ENCODE measurements at places on chromosomes 5 and 9.

DNA sequence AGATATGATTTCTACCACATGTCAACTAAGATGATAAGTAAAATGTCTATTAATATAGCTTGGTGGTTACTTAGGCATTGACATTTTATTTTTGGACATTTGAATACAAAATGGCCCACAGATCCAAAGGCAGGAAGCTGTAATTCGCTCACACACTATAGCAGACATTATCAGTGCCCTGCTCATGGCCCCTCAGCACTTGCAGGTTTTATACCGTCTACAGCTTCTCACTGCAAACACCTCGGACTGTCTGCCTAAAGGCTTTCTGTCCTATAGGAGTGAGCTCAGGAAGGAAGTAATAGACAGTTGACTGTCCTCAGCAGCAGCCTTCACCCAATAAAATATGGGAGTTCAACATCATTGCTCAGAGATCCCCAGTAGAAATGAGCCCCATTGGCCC lies 140.8 kb upstream of the RASA1 start:
- H3K4me1 ChIP-seq = peaks cover 11% of the 10 kb centered on the region
- no peaks in the 10 kb centered on the region for H3K36me3 ChIP-seq
- no peak overlapping the region for H3K4me3 ChIP-seq
- no peak overlapping the region for H3K27ac ChIP-seq
- no peak for DNase-seq
- no peaks in the 10 kb centered on the region for H3K27me3 ChIP-seq

- H3K4me3 ChIP-seq = no peak overlapping the region
- H3K27me3 ChIP-seq = peaks cover 5% of the 10 kb centered on the region
- DNase-seq = no peak
Measured at GRCh38 chr9:130474106-130474505, 29.3 kb downstream of the ASS1 start.

GRCh38 chr5:3032513-3032912 lies 281.0 kb upstream of the IRX2 start:
- no peak overlapping the region for H3K4me3 ChIP-seq
- no peaks in the 10 kb centered on the region for H3K27me3 ChIP-seq
- no peaks in the 10 kb centered on the region for H3K4me1 ChIP-seq
- H3K27ac ChIP-seq = no peak overlapping the region

DNA sequence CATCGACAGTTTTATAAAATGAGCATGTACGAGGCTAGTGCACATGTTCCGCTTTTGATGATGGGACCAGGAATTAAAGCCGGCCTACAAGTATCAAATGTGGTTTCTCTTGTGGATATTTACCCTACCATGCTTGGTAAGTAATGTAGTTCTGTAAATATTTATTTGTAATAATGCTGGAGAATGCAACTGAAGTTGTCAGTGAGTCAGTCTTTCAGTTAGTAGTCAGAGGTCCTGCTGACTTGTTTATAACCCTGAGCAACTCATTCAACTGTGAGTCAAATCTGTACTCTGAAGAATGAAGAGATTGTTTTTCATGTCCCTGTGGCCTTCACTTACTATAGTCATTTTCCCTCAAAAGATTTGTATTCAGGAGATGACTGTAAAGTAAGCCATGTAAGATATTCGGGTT lies 28.4 kb upstream of the GPR150 start:
- H3K4me1 ChIP-seq = peaks cover 17% of the 10 kb centered on the region
- no peak overlapping the region for H3K27ac ChIP-seq
- H3K4me3 ChIP-seq = no peak overlapping the region
- no peaks in the 10 kb centered on the region for H3K36me3 ChIP-seq
- no peaks in the 10 kb centered on the region for H3K27me3 ChIP-seq

DNA sequence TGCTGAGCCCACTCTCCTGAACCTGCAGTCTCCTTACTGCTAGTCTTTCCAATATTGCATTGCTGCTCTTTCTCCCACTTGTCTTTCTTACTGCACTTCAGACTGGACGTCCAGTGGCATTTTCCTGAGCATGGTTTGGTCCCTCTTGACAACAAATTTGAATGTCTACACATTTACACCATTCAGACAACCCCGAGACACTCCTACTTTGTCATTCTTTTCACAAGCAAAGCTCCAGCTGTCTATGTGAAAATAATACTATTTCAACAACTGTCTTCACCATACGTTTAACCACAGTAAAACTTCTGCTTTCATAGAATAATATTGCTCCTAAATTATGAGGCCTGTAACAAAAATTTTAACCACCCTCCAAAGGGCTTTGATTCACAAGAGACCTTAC lies 10.4 kb upstream of the APTX start:
- no peak overlapping the region for H3K4me3 ChIP-seq
- no peaks in the 10 kb centered on the region for H3K27me3 ChIP-seq
- H3K4me1 ChIP-seq = no peaks in the 10 kb centered on the region
- no peak for DNase-seq
- H3K27ac ChIP-seq = no peak overlapping the region

DNA sequence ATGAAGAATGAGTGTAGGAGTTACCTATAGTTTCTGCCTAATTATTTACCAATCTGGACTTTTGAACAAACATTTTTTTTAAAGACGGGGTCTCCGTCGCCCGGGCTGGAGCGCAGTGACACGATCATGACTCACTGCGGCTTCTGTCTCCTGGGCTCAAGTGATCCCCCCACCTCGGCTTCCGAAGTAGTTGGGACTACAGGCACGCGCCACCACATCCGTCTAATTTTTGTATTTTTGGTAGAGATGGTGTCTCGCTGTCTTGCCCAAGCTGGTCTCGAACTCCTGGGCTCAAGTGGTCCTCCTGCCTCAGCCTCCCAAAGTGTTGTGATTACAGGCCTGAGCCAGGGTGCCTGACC lies 1.5 kb downstream of the CTNNA1 start:
- no peak for DNase-seq
- H3K4me3 ChIP-seq = no peak overlapping the region
- H3K36me3 ChIP-seq = no peaks in the 10 kb centered on the region
- no peaks in the 10 kb centered on the region for H3K27me3 ChIP-seq

DNA sequence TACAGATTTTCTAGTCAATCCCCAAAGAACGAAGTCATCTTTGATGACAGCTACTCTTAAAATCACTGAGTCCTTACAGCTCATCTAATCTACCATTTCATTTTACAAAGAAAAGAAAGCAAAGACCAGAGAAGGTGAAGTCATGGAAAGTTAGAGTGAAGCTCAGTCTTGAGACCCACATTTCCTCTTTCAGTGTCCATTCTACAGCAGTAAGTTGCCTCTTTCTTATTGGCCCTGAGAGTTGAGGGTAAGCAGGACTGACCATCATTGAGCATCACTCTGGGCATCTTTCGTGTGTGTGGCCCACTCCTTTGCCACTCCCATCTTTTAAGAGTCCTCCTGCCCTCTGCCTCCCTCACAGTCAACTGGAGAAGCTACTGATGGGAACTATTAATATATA lies 251.8 kb upstream of the NR4A3 start:
- no peaks in the 10 kb centered on the region for H3K36me3 ChIP-seq
- no peak for DNase-seq
- no peaks in the 10 kb centered on the region for H3K4me1 ChIP-seq
- H3K27ac ChIP-seq = no peak overlapping the region
- no peak overlapping the region for H3K4me3 ChIP-seq

DNA sequence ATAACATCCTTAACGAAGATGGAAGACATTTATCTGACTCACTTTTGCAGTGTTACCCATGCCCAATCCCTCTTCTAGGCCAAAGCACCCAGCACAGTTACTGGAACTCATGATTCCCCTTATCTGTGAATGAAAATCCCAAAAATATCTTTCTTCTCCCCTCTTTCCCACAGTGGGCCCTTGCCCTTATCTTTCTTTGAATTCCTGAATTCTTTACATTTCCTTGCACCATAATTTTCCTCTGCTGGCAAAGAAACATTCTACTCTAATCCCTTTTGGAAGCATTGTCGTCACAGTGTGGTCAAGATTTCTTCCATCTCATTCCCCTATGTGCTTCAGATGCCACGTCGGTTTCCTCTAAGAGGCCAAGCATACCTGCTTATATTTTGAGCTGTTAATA lies 135.9 kb upstream of the LIFR start:
- no peaks in the 10 kb centered on the region for H3K27me3 ChIP-seq
- no peak overlapping the region for H3K27ac ChIP-seq

GRCh38 chr5:124398460-124398859 lies 348.0 kb downstream of the ZNF608 start:
- no peaks in the 10 kb centered on the region for H3K27me3 ChIP-seq
- H3K4me3 ChIP-seq = no peak overlapping the region
- H3K4me1 ChIP-seq = no peaks in the 10 kb centered on the region
- no peaks in the 10 kb centered on the region for H3K36me3 ChIP-seq

DNA sequence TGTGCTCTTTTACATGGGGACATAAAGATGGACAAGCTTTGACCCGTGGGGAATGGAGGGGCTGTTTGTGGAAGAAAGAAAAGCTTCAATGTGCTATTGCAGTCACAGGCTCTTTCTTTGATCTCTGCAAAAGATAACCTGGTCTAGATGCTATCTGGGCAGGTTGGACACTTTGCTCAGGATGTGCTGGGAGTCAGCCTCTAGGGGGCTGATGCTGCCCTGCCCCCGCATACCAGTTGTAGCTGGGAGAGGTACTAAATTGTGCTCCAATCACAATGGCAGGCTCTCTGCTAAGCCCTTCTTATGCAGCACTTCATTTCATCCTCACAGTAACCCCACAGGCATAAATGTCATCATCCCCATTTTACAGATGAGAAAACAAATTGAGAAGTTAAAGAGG lies 67.2 kb downstream of the PSD2 start:
- H3K27me3 ChIP-seq = no peaks in the 10 kb centered on the region
- DNase-seq = no peak
- H3K36me3 ChIP-seq = no peaks in the 10 kb centered on the region
- no peak overlapping the region for H3K27ac ChIP-seq

- H3K4me1 ChIP-seq = no peaks in the 10 kb centered on the region
- no peak overlapping the region for H3K4me3 ChIP-seq
- H3K36me3 ChIP-seq = no peaks in the 10 kb centered on the region
Measured at GRCh38 chr9:17011880-17012279, 123.0 kb upstream of the CNTLN start.

- no peak for DNase-seq
- H3K27me3 ChIP-seq = no peaks in the 10 kb centered on the region
- no peaks in the 10 kb centered on the region for H3K36me3 ChIP-seq
Measured at GRCh38 chr5:170104710-170105109, 987 bp upstream of the FOXI1 start.

DNA sequence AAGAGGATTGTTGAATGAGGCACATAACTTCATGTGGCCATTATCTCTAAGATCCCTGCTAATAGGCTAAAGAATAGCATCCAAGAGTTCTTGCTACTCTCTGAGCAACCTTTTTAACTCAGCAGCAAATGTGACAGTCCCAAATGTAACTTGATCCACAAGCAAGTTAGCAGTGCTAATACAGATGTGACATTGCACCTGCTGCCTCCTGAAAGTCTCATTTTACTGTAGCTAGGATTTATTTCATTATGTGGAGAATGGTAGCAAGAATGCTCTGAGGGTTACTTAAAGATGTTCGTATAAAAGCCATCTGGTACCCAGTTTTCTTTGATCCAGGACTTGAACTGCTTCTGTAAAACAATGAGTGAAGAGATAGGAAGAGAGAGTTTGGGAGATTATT lies 45.8 kb downstream of the CDH10 start:
- no peak overlapping the region for H3K27ac ChIP-seq
- H3K4me1 ChIP-seq = no peaks in the 10 kb centered on the region
- H3K4me3 ChIP-seq = no peak overlapping the region
- DNase-seq = no peak
- no peaks in the 10 kb centered on the region for H3K27me3 ChIP-seq
- H3K36me3 ChIP-seq = no peaks in the 10 kb centered on the region

- no peak for DNase-seq
- H3K4me3 ChIP-seq = no peak overlapping the region
- H3K27ac ChIP-seq = no peak overlapping the region
- H3K27me3 ChIP-seq = peaks cover 35% of the 10 kb centered on the region
Measured at GRCh38 chr5:176743136-176743861, 67.1 kb upstream of the UNC5A start.

GRCh38 chr9:19989213-19989612 lies 200.4 kb upstream of the SLC24A2 start:
- no peak for DNase-seq
- H3K4me3 ChIP-seq = no peak overlapping the region
- H3K4me1 ChIP-seq = no peaks in the 10 kb centered on the region
- H3K27me3 ChIP-seq = no peaks in the 10 kb centered on the region

DNA sequence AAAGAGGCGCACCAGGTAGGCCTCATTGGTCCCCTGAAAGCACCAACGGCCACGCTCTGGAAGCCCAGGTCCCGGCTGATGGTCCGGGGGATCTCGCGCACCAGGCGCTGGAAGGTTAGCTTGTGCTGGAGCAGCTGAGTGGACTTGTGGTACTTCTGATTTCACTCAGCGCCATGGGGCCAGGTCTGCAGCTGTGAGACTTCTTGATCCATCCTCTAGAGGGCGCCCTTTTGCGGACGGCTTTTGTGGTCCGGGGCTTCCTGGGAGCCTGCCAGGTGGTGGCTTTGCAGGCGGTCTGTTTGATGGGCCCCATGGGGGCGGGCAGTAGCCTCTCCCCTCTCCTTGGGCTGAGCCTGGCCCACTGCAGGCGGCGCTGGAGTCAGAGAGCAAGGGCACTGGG lies 10.4 kb downstream of the TAF11L12 start:
- H3K4me3 ChIP-seq = no peak overlapping the region
- no peaks in the 10 kb centered on the region for H3K36me3 ChIP-seq
- no peaks in the 10 kb centered on the region for H3K4me1 ChIP-seq
- no peaks in the 10 kb centered on the region for H3K27me3 ChIP-seq
- no peak overlapping the region for H3K27ac ChIP-seq

- no peaks in the 10 kb centered on the region for H3K27me3 ChIP-seq
- no peaks in the 10 kb centered on the region for H3K4me1 ChIP-seq
- H3K27ac ChIP-seq = no peak overlapping the region
- no peak for DNase-seq
- H3K4me3 ChIP-seq = no peak overlapping the region
Measured at GRCh38 chr5:128021411-128021810, 62.2 kb upstream of the SLC12A2 start.

GRCh38 chr5:107224272-107224671 lies 446.5 kb downstream of the EFNA5 start:
- H3K36me3 ChIP-seq = no peaks in the 10 kb centered on the region
- no peak for DNase-seq
- no peaks in the 10 kb centered on the region for H3K27me3 ChIP-seq
- no peak overlapping the region for H3K27ac ChIP-seq

DNA sequence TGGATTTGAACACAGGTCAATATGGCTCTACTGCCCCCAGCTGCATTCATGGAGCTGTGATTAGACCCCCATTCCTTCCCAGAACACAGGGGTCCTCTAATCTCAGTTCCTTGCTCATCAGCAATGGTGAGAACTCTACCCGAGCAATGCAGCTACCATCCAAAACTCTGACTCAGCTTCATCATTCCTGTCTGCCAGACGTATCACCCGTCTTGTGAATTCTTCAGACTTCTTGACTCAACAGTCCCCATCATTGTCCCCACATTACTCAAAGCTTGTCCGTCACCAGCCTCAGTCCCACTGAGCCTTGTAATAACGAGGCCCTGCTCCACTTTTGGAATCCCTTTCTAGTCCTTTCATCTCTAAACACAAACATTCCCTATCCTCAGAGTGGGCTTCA lies 36.3 kb upstream of the STX17 start:
- no peaks in the 10 kb centered on the region for H3K4me1 ChIP-seq
- DNase-seq = no peak
- no peaks in the 10 kb centered on the region for H3K36me3 ChIP-seq
- H3K4me3 ChIP-seq = no peak overlapping the region
- H3K27ac ChIP-seq = no peak overlapping the region

GRCh38 chr9:98034593-98035546 lies 21.7 kb upstream of the NANS start:
- H3K4me1 ChIP-seq = peaks cover 6% of the 10 kb centered on the region
- H3K36me3 ChIP-seq = no peaks in the 10 kb centered on the region
- peak; percentile 88 for DNase-seq

GRCh38 chr5:72245546-72245945 lies 74.5 kb downstream of the MRPS27 start:
- H3K36me3 ChIP-seq = no peaks in the 10 kb centered on the region
- no peak overlapping the region for H3K4me3 ChIP-seq
- no peaks in the 10 kb centered on the region for H3K4me1 ChIP-seq
